ENCODE measurements at places on chromosomes 2 and 18.

- DNase-seq: no peak
Measured at GRCh38 chr2:28434600-28434989, 41.9 kb downstream of the FOSL2 start.

- DNase-seq: no peak
Measured at GRCh38 chr2:174610243-174610995, 12.8 kb upstream of the WIPF1 start.

GRCh38 chr18:48790226-48790863 is 160.4 kb downstream of the SMAD7 start:
- no peak for DNase-seq

DNA sequence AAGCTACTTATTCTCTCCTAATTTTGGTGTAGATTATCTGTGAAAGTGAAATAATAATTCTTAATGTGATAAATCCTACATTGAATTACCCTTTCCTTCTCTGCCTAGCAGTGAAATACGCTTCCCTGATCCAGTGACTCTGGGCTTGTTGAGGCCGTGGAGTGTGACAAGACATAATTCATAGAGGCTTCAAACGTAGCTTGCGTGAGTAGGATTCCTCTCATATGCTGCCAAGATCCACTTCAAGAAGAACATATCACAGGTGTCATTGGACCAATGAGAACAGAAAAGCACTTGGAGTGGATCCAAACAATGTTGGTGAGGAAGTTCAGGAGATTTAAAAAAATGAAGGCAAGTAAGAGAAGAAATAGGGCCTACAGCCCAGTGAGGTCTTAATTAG is 221.3 kb upstream of the TMEFF2 start:
- DNase-seq: no peak

GRCh38 chr2:109270505-109271312 is 141.7 kb downstream of the SH3RF3 start:
- DNase-seq: no peak

GRCh38 chr18:63454497-63454896 is 22.3 kb upstream of the SERPINB5 start:
- no peak for DNase-seq

DNA sequence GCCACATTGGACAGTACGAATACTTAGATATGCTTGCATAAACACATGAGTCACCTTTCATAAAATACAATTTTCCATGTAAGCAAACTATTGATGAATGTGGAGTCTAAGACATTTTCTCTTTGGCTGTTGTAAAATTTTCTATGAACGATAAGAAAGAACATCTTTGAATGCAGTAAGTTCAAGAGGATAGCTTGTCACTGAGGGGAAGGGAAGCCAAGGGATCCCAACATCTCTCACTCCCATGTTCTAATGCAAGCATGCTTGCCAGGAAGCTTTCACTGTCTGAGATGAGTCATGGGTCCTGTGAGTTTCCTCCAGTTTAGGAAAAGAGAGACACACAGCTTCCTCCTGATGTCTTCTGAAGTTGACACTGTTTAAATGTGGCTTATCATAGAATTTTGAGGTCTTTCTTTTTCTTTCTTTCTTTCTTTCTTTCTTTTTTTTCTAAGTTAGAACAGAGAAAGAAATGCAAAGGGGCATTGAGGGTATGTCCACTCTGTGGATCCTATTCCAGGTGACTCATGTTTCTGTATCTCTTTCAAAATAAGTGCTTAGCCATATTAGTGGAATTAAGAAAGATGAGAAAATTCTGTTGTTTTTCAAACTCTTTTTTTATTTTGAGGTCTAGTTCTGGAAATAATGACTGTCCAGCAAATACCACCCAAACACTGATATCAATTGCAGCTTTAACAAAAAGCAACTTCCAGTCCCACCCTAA is 146.6 kb downstream of the RDH14 start:
- DNase-seq: no peak

DNA sequence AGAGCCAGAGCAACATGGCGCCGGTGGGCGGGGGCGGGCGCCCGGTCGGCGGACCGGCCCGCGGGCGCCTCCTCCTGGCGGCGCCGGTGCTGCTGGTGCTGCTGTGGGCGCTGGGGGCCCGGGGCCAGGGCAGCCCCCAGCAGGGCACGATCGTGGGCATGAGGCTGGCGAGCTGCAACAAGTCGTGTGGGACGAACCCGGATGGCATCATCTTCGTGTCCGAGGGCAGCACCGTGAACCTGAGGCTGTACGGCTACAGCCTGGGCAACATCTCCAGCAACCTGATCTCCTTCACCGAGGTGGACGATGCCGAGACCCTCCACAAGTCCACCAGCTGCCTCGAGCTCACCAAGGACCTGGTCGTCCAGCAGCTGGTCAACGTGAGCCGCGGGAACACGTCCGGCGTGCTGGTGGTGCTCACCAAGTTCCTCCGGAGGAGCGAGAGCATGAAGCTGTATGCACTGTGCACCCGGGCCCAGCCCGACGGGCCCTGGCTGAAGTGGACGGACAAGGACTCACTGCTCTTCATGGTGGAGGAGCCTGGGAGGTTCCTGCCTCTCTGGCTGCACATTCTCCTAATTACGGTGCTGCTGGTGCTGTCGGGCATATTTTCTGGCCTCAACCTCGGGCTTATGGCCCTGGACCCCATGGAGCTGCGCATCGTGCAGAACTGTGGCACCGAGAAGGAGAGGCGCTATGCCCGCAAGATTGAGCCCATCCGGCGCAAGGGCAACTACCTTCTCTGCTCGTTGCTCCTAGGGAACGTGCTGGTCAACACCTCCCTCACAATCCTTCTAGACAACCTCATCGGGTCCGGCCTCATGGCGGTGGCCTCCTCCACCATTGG is 507 bp downstream of the CNNM4 start:
- peak; percentile 69 for DNase-seq

DNA sequence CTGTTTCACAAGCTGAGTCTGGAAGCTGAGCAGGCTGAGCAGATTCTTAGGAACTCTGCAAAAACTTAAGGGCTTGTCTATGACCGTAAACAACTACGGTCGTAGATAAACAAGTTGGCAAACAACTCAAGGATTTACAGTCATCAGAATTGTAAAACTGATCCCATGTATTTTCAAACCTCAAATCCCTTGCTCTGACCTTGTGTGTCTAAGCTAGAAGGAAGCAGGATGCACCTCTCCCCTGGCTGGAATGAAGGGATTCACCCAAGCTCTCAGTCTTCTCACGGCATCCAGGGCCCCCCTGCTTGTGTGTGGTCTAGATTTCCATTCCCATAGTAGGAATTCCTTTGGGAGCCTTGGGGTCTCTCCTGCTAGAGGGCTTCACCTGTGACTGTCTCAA is 12.4 kb upstream of the IL1RN start:
- no peak for DNase-seq

DNA sequence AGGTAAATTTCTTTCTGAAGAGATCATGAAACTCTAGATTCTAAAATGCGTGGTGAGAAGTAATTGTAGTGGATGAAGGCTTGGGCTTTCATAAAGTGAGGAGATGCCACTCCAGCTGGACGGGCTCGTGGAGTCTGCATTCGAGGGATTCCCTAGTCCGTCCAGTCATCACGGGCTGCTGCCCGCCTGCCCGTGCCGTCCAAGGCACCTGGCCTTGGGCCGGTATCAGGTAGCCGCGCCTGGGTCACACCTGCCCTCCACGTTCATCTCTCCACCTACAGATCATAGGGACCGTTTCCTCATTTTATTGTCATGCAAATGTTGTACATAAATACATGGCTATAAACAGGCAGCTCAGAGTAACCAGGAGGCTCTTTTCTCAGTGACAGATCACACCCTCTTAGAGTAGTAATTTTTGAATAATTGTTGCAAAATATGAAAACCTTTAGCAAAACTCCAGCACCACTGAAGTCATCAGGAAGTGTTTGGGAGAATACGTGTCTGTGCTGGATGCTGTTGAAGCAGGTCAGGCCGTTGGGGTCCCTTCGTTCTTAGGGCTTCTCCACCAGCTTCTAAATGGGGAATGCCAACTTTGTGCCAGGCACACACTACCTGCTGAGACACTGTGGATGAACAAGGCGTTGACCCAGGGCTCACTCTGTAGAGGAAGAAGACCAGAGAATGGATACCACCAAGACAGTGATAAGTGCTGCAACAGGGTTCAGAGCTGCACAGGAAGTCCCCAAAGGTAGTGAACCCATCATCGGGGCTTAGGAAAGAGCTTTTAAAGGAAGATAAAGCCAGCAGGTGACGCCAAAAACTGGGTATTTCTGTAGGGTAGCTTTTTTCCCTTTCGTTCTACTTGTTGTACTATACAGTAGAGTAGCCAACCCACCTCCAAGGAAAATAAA is 112.5 kb downstream of the FAM210A start:
- no peak for DNase-seq

DNA sequence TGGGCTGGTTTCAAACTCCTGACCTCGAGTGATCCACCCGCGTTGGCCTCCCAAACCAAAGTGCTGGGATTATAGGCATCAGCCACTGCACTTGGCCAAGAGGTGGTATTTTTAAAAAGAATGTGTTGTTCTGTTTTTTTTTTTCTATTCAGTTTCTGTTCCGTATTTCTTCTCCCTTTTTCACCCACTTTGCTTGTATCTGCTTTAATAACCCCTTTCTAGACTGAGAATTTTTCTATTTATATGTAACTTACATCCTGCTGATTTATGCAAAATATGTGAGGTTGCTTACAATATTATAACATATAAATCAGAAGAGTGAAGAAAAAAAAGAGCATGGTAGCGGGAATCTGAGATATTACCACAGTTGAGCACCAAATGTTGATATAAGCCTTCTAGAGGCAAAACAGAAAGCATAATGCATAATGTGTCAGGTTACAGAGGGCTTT is 17.2 kb upstream of the LYPD6B start:
- no peak for DNase-seq

- DNase-seq: no peak
Measured at GRCh38 chr2:99864561-99865553, 277.5 kb downstream of the AFF3 start.

DNA sequence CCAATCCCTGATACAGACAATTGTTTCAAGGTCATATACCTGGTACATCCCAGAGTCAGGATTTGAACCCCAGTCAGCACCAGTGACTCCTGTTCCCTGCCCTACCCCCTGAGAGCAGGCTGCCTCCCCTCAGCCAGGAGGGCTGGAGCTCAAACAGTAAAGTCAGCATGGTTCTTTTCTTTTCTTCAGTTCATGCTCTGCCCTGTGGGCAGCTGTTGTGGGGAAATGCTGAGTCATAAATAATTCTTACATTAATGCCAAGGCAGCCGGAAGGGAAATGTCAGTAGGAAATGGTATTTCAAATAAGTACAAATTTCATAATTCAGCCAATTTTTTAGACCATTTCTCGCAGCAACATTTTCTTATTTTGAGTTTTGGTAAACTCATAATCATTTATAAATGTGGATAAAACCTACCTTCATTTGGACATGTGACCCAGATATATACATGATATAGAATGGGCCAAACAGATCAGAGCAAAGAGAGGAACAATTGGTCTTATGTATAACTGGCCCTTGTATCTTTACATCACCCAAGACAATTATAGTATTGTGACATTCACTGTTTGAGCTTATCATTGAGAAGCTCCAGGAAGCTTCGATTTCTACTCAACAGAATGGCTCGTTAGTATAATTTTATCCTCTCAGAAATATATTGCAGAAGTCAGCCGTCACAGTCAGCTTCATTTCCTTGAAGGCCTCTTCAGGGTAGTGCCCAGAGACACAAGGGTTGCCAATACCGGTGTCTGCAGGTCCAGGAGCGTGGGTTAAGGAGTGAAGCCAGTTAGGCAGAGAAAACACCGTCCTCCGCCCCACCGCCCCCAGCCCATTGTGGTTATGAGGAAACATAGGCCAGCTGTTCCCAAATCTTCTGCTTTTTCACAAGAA is 28.0 kb upstream of the SCYGR1 start:
- DNase-seq: no peak

GRCh38 chr2:216508229-216508628 is 9.6 kb downstream of the RPL37A start:
- DNase-seq: no peak

- DNase-seq: no peak
Measured at GRCh38 chr2:144630459-144631215, 110.7 kb upstream of the ZEB2 start.

GRCh38 chr18:12011957-12012549 is 30.7 kb downstream of the IMPA2 start:
- DNase-seq: no peak

DNA sequence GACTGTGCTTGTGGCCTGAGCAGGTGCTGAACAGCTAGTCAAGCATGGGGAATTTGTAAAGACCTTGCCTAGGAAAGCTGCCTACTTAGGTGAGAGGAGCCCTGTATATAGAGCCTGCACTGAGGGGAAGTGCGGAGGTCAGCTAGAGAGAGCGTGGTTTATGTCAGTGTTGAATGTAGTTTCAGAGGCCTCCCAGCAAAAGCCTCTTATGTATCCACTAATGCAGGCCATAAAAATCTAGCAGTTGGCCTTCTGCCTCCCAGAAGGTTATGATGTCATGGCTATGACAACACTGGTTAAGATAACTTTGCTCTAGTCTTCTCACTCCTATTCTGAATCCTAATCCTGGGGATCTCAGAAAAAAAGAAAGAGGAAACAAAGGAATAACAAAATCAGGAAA is 88.9 kb downstream of the ASXL3 start:
- peak; percentile 88 for DNase-seq

DNA sequence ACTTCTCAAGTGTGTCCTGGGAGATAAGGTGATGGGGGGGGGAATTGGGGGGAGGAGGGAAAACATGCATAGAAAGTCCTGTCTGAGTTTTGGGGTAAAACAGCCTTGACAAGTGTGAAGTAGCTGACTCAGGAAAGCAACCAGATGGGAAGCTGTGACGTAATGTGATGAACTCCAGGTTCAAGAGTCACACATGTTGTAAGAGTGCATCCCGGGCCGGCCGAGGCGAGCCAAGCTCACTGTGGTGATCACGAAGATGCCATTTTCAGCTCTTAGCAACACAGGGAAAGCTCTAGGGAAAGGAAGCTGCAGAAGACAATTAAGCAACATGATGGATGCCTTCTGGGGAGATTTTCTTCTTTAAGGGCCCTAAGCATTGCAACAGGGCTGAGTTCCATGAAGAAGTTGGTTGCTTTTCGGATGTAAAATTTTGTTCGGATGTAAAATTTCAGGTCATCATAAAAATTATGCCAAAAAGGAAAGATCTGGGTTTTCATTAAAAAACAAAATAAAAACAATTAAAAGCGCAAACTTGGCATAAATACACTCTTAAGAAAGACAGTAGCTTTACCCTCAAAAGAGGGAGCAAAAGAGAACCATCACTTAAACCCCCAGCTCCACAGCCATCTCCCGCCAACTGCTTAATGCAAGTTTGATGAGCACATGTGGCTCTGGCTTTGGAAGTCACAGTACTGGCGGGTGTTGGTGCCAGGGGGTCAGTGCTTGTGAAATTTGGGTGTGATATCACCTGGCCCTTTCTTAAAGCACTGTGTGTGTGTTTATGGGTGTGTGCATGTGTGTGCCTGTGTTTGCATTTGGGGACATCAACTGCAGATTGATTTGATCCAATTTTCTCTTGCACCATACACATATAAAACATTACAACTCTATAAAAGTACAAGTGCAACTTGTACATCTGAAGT is 19.1 kb downstream of the SERTAD2 start:
- peak; percentile 41 for DNase-seq

GRCh38 chr2:16393500-16394071 is 272.0 kb downstream of the CYRIA start:
- DNase-seq: no peak

Data from NCI-H82 (cell line).